ENCODE measurements at places on chromosomes 13 and 19.

DNA sequence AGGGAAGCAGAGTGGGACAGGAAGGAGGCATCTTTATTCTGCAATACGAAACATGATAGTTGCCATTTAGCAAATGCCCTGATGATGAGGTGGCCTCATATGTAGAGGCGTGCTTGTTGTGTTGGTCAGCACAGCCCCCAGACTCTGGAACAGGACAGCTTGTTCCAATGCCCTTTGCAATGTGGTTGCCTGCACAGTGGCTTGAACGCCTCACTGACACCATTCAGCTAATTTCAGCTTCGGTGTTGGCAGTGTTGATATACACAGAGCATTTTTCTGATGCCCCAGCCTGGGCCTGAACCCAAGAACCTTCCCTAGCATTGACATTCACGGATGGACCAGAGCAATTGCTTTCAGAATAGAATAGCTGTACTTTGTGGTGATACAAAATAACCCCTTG lies 133.3 kb downstream of the HS6ST3 start:
- DNase-seq: no peak

DNA sequence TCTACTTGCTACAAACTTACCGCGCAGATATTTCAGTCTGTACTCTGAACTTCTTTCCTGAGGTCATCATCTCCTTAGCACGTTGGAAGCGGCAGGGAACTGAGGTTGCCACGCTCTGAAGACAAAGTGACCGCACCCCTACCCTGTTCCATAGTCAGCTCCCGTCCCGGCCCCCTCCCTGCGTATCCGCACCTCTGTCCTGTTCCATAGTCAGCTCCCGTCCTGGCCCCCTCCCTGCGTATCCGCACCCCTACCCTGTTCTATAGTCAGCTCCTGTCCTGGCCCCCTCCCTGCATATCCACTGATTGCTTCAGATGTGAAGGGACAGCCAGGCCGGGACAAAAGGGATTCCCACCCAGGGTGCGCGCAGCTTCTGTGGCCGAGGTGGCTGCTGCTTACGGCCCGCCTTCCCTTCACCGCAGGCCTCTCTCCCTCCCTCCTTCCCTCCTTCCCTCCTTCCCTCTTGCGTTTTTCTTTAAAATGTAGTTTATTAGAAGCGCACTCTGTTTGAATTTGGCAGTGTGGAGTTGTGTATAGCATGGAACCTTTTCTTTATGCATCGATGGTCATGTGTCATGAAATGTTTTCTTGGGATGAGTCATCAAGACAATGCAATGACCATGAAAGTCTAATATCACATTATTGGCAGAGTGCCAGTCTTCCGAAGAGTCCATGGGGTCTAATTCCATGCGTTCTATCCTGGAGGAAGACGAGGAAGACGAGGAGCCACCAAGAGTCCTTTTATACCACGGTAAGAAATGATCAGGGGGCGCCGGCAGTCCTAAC lies 21.9 kb upstream of the NDUFS7 start:
- no peak for DNase-seq

DNA sequence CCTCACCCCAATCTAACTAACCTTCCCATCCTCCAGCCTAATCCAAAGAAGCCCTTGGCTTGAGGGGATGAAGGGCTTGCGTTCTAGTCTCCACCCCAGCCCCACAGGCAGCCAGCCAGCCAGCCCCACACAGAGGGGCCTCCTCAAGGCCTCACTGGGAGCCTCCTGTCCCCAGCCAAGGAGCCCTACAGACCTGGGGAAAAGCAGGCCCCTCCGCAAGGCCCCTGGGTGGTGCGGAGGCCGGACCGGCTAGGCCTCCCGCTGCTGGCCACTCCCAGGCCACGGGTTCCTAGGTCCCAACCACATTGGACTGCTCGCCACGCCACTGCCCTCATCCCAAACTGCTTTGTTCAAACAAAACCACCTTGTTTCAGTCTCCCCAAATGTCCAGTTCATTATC lies 78.0 kb downstream of the ZIC5 start:
- DNase-seq: no peak

DNA sequence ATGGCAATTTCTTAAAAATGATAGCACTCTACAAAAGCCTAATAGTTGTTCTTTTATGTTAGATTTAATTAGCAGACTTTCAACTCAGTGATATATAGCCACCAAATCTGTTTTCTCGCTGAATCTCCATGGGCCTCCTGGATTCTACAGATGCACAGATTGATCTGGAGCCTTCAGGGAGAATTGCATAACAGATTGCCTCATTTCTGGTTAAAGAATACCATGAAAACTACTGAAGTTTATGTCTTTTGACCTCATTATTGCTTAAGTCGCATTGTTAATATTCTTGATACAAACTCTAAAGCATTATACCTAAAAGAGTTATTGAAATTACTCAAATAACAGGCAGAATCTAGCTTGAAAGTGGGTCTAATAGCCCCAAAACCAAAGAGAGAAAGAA lies 53.7 kb upstream of the PRR20A start:
- DNase-seq: no peak

DNA sequence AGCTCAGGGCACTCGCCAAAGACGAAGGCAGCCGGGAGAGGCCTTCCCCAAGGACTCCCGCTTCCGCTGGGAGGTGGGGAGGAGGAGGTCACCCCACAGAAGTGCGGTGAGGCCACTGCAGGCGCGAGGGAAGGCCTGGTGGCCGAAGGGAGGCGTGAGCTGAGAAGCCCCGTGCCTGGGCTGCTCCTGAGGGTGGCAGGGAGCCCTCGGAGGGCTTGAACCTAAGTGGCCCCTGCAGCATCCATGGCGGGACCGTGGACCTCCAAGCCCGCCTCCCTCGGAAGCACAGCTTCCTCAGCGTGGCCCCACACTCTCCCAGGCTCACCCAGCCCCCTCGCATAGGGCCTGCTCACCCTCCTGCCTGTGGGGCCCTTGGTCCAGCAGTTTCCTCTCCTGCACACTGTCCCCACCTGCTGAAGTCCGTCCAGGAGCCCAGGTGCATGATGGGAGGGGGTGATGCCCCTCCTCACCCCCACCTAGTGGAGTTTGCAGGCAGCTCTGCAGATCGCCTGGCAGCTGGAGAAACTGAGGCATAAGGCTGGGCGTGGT lies 25.9 kb downstream of the EFNA2 start:
- no peak for DNase-seq

DNA sequence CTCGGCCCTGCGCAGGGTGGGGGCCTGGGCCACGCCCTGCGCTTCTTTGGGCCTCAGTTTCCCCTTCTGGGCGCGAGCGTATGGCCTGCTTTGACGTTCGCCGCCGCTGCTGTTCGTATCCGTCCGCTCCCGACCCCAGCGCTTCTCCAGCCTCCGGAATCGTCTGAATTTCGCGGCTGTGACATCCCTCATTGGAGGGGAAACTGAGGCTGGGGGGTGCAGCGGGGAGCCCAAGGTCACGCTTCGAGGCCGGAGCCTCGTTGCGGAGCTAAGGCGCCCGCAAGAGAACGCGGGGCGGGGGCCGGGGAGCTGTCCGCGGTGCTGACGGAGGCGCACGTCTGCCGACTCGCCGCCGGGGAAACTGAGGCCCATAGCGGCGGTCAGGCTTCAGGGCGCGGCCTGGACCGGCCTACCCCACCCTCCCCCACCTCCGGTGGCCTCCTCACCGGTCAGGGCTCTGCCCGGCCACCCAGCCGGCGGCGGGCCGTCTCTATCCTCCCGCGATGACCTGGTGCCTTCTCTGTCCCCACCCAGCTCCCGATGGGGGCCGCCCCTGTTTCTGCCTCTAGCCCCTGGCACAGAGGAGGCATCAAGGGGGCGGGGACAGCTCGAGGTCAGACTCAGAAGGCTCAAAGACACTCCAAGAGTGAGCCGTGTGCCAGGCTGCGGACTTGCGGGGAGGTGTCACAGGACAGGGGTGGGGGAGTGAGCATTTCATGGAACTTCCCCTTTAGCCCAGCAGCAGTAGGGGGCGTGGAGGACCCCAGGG lies 3.0 kb upstream of the APC2 start:
- no peak for DNase-seq

DNA sequence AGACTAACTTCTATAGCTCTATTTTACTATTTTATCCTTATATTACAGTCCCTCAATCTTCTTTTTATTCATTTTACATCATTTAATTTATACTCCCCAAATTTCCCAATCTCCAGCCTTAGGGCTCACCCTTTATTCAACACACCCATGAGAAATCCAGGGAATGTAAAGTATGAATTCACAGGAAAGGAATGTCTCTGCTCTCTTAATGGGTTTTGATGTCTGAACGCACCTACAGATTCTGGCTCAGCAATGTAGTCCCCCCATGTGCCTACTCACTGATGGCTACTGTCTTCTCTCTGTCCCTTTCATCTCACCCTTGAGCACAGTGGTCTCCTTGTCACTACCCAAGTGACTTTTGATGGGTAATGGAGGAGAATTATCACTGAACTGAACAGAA lies 32.8 kb downstream of the TNFSF13B start:
- no peak for DNase-seq

- no peak for DNase-seq
Observed at GRCh38 chr19:33339016-33339984, 34.2 kb upstream of the CEBPG start.

DNA sequence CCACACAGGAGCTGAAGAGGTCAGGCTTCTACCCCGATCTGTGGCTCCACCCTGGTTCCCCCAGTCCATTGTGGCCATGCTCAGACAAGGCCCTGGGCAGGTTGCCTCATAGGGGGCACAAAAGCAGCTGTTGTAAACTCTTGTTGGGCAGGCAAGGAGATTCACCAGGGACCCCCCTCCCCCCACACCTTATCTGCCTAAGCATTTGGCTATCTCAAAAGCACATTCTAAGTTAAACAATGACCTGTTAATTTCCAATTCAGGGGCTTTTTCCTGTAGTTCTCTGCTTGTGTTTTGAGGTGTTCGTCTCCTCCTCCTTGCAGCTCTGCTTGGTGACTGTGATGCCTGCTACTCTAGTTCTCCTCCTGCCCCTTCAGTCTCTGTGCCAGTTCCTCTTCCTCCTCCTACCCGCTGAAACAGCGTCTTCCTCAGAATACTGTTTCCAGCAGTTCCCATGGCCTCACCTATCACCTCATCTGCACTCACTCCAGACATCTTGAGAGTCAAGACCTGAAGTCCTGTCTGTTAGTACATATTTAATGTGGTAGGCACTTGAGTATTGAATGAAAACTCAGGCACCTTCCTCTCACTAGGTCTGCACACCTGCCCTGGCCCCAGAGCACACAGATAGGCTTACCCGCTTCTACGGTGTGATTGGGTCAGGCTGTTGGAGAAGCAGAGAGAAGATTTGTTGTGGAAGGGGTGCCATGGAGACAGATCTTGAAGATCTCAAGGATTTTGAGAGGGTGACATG lies 31.7 kb downstream of the SPATA13 start:
- DNase-seq: no peak
